ENCODE measurements at places on chromosomes 4 and X.

DNA sequence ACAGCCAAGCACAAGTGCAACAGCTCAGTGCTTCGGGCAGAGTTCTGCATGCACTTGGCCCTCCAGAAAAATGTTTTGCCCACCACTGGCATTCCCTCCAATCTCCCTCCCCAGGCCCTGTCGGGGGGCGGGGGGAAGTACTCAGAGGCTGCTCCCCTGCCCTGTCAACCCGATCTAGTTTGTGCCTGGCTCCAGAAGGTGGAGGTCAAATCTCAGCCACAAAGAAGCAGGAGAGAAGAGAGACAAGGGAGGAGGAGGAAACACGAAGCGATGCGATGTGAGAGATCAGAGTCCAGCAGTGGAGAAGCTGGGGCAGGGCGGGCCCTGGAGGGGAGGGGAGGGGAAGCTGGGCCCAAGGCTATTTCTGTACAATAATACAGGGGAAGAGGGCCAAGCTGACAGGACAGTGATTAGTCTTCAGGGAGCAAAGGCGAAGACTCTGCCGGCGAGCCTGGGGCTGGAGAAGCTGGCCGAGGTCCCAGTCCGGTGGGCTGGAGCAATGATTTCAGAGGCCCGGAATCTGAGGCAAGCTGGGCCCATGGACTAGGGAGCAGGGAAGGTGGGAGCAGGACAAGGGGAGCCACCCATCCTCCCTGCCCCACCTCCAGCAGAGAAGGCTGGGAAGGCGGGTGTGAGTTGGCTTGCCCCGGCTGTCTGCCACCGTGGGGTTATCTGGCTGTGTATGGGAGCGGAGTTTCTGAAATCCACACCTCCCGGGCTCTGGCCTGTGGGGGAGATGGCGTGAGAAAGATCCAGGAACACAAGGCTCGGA is 167.1 kb downstream of the EFNB1 start:
- DNase-seq: no peak

GRCh38 chr4:108168671-108169523 is at the start of gene LEF1:
Gene LEF1 (minus strand): TSS chr4:108168932. CDS start chr4:108167767, 1,165 bp downstream.
- no peak for DNase-seq

GRCh38 chrX:136909706-136910564 is 29.4 kb upstream of the RBMX start:
- DNase-seq: peak; percentile 39

DNA sequence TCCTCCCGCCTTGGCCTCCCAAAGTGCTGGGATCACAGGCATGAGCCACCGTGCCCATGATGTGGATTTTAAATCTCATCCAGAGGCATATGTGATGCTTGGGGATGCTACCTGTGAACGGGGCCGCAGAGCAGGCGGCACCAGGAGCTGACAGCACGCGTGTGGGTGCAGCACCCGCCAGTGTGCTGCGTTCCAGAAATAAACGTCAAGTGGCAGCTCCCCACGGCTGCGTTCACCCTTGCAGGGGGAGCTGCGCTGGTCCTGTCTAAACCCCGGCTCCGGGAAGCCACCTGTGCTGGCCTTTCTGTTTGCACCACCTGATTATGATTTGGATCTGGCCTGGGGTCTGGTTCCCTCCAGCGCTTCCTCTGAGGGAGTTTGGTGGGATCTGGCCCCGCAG is 77.8 kb downstream of the SORCS2 start:
- no peak for DNase-seq

GRCh38 chrX:25143596-25143995 is 127.8 kb upstream of the ARX start:
- no peak for DNase-seq

DNA sequence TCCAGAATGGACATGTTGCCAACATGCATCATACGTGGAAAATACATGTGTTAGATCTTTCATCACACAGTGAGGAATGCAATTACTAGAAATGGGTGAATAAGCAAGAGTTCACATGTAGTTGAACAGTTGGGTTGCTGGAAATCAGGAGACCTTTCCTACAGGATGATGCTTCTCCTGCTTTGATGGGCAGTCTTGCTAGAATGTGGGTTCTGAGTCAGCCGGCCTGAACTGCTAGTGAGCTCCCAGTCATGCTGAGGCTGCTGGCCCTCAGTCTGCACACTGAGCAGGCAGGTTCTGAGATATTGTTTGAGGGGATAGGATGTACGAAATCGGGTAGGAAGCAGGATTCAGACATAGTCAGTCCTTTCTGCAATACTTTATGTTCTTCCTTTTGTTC is 20.2 kb downstream of the MSL3 start:
- no peak for DNase-seq

- DNase-seq: no peak
These were observed 58.0 kb downstream of the RHOH start for GRCh38 chr4:40254608-40255392.

DNA sequence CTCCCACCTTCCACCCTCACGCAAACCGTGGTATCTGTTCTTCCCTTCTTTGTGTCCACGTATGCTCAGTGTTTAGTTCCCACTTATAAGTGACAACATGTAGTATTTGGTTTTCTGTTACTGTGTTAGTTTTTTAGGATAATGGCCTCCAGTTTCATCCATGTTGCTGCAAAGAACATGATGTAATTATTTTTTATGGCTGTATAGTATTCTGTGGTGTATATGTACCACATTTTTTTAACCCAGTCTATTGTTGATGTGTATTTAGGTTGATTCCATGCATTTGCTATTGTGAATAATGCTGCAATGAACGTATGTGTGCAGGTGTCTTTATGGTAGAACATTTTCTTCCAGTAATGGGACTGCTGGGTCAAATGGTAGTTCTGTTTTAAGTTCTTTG is 228.1 kb downstream of the FBXO8 start:
- no peak for DNase-seq

- peak; percentile 4 for DNase-seq
These were observed 457.4 kb downstream of the CENPC start for GRCh38 chr4:67087897-67088296.

GRCh38 chr4:160423879-160424451 is 1321.1 kb downstream of the RAPGEF2 start:
- no peak for DNase-seq

- DNase-seq: no peak
These were observed 103.8 kb upstream of the QRFPR start for GRCh38 chr4:121484633-121485032.

DNA sequence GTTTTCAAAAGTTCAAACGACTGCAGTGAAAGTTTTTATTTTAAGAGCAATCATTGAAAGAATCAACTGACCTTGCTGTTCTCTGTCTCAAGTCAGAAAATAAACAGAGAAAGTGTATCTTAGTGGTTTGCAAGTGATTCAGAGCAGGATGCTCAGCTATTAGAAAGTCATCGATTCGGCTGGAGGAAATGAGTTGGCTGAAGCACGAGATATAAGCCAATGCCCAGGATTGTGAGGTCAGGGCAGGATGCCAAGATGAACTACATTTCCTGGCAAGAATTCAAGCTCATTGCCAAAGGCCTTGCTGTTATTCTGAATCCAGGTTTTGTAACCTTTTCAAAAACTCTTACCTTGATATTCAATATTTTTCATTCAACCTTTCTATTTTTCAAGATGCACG is 541.4 kb upstream of the BOD1L1 start:
- DNase-seq: no peak

GRCh38 chr4:185734214-185734613 is 77.8 kb downstream of the SORBS2 start:
- no peak for DNase-seq

GRCh38 chrX:139179592-139179991 is 350.9 kb upstream of the F9 start:
- no peak for DNase-seq

DNA sequence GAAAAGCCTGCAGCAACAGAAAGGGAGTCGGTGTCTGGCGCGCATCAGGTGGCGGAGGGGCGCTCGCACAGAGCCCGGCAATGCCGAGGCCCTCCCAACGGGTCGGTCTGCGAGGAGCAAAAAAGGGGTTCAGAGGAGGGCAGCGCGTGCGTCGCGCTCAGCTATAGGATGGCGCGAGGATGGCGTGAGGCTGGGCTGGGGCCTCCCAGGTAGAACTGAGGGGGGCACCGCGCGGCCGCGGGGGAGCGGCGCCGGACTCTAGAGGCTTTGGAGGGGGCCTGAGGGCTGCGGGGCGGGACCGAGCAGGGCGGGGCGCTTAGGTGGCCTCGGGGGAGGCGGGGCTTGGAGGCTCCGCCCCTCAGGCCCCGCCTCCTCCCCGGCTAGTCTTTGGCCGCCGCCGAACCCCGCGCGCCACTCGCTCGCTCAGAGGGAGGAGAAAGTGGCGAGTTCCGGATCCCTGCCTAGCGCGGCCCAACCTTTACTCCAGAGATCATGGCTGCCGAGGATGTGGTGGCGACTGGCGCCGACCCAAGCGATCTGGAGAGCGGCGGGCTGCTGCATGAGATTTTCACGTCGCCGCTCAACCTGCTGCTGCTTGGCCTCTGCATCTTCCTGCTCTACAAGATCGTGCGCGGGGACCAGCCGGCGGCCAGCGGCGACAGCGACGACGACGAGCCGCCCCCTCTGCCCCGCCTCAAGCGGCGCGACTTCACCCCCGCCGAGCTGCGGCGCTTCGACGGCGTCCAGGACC is at the start of gene PGRMC1:
PGRMC1 (plus strand) TSS at position 414 of the 751 bp plus-strand sequence; CDS start at position 493, 79 bp downstream.
- peak; percentile 56 for DNase-seq

- no peak for DNase-seq
These were observed 8.9 kb upstream of the ZNF518B start for GRCh38 chr4:10466161-10466560.

GRCh38 chr4:73729534-73730165 is 10.7 kb upstream of the CXCL8 start:
- DNase-seq: no peak

GRCh38 chrX:119389871-119390501 is 9.2 kb upstream of the SLC25A43 start:
- DNase-seq: no peak

DNA sequence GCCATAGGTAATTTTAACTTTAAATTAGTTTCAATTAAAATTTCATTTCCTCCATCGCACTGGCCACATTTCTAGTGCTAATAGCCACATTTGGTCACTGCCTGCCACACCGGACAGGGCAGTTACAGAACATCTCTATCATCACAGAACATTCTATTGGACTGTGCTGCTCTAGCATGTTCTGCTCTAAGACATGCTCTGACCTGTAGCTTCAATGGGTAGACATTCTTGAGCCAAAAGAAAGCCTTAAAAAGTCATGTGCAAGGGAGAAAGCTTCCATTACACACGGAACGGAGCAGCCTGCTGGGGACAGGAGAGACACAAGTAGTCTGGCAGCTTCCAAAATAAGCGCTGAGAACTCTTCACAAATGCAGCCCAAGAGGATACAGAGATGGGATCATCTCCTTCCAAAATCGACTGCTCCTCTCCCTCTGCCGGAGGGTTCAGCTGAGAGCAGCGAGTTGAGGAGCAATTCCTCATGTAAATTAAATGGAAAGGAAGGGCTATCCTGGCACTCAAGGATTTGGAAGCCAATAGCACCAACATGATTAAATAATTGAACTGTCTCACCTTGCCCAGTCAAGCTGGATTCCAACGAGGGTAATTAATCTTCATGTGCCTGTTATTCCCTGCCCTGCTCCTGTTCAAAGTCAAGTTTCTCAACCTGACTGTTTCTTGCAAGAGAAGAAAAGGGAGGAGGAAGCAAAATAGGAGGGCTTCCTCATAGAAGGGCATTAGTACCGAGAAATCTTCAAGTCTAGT is 336.4 kb upstream of the NOCT start:
- no peak for DNase-seq

DNA sequence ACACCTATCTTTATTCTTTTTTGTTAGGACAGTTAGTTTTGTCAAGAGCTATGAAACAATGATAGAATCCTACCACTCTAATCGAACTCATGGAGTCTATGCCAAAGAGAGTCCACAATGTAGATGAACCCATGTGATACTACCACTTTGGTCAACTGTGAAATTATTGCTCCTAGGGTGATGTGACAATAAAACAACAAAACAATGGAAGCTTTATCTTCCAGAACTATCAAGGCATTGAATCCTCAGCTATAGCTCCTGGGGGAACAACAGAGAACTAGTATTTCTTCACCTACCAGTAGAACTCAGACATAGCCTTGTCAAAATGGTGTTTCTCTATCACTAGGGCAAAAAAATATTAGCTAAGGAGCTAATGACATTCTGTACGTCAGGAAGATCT is 62.9 kb downstream of the SHROOM4 start:
- no peak for DNase-seq

- no peak for DNase-seq
These were observed 4.4 kb downstream of the SOX3 start for GRCh38 chrX:140500441-140500840.

GRCh38 chr4:189921058-189921457 is 19.6 kb upstream of the FRG1 start:
- DNase-seq: no peak

- no peak for DNase-seq
These were observed 16.3 kb downstream of the SYNPO2 start for GRCh38 chr4:118904935-118905334.

- DNase-seq: no peak
These were observed 52.8 kb upstream of the RHOH start for GRCh38 chr4:40143926-40144508.

DNA sequence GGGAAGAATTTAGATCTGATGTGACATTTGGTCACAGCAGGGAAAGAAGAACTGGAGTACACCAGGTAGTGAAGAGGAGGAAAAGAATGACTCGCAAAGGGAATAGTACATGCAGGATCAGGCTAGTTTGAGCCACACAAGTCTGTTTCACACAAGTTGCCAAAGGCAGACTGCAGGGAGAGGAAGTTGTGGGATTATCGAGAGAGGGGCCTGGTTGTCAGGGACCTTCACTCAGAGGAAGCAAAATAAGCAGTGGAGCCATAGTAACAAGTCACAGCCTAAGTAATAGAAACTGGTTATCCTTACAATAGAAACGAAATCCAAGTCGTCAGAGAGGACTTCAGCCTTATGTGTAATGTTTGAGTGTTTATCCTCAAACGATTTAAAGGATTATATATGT is 316.7 kb upstream of the HTR2C start:
- DNase-seq: no peak

- DNase-seq: no peak
These were observed 147.9 kb downstream of the LRBA start for GRCh38 chr4:150867148-150867547.

- DNase-seq: no peak
These were observed 128.8 kb downstream of the RAB28 start for GRCh38 chr4:13355111-13355880.

DNA sequence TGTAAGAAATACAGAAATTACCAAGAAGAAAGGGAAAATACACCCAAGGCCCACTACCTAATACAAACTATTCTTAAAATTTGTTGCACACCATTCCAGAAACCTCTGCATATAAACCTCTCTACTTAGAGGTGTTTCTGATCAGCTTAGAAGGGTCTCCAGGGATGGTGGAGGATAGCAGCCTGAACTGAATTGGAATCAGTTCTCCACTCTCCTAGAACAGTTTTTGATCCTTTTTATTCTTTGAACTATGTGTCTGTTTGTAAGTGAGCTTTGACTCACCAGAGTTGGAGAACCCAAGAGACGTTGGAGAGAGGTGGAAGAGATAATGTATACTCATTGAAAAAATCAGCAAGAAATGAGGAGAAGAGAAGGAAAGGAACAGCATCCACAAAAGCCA is 96.6 kb upstream of the OTUD4 start:
- no peak for DNase-seq

DNA sequence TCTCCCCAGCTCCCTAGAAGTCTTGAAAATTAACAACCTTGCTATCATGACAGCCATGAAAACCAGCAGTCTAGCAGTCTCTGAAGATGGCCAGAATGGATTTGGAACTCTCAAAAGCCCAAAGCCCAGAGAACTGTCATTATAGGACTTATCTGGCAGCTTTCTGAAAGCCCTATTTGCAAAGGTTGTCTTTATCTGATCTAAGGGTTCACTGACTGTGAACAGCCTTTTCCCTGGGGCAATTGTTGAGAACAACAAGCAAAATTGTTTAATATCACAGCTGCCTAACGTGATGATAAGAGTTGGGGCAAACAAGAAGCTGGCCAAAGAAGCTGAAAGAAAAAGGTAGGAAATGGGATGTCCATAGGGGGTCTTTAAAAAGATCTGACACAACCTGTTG is 20.9 kb upstream of the KLHL8 start:
- DNase-seq: no peak
